ENCODE measurements at places on chromosomes 2 and 18.

GRCh38 chr2:54081574-54081973, 33.8 kb upstream of the ACYP2 start:
- no peak for DNase-seq

DNA sequence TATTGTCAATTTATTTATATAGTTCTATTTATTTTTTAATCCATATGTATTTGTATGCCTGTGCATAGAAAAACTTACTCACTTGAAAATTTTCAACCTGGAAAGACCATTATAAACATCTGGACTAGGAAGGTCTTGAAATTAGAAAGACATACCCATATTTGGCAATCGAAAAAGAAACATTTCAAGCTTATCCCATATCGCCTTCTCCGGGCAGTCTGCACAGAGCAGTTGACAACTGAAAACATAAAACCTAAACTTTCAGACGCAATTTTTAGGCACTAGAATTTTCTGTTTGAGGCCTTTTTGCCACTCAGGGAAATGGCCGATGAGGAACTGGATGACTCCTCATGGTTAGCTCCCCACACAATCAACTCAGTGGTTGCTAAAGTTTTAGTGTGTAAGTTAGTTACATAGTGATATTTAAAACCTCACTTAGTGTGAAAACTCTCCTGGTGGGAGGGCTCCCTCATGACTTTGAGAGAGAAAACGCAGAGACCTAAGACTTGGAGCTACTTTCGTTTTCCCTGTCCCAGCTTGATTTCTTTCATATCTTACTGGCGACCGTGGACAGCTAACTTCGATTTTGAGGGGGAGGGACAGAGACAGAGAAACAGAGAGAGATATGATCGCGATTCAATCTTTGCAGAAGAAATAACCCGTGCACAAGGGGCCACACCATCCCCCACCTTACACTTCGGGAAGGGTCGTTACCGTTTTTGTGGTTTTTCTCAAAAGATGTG, 3.2 kb upstream of the HOXD12 start:
- no peak for DNase-seq

- no peak for DNase-seq
Observed at GRCh38 chr2:3952866-3953516, 249.6 kb downstream of the DCDC2C start.

- DNase-seq: no peak
Observed at GRCh38 chr2:146229508-146230155, 1615.2 kb upstream of the ACVR2A start.

DNA sequence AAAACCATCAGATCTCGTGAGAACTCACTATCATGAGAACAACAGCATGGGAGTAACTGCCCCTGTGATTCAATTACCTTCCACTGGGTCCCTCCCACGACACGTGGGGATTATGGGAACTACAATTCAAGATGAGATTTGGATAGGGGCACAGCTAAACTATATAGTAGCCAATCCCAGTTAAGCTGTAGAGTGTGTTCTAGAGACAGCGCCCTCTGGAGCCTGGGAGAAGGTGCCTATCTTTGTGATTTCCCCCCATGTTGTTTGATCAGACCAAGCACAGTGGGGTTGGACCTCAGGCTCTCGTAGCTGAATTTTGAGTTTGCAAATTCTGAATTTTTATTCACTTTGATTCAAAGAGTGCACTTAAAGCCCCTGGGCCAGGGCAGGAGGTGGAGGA, 108.2 kb upstream of the TWIST2 start:
- no peak for DNase-seq

DNA sequence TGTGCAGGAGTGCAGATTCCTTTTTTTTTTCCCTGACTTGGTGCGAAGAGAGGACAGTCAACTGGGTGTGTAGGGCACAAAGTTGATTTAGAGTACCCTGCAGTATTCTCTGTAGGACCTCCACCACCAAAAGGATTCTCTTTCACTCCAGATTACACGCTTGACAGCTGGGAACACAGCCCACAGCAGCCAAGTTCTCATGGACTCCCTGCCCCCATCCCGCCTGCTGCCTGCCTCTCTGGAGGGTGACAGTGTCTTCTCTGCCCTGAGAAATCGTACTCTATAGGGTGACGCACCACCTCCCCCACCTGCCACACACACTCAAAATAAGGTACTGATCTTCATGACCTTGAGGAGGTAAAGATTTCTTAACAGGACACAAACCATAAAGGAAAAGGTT, 26.6 kb upstream of the IHH start:
- DNase-seq: peak; percentile 15

GRCh38 chr18:2304378-2305175, 266.7 kb downstream of the METTL4 start:
- no peak for DNase-seq

DNA sequence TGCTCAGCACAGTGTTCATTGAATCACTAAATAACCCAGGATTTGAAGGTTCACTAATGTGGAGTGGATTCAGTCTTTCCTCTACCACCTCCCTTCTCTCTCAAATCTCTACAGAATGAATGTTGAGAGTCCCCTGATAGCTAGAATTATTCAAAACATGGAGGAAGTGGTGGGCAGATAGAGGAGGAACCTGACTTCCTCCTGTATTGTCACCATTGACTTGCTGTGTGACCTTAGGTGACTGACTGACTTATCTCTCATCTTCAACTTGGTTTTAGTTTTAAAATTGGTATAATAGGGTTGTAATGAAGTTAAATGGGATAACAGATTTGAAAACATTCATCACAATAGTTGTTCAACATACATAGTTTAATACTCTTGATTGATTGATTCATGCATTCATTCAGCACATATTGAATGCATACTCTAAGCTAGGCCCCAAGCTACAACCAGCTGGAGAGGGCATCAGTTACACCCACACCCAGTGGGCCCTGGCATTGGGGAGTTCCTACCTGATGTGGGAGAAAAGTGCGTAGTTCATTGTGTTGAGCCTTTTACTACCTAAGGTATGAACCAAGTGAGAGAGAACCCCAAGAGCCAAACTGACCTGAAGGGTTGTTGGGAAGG, 96.0 kb downstream of the WDR7 start:
- no peak for DNase-seq

- DNase-seq: no peak
Observed at GRCh38 chr18:50839341-50839740, 19.5 kb upstream of the MRO start.

DNA sequence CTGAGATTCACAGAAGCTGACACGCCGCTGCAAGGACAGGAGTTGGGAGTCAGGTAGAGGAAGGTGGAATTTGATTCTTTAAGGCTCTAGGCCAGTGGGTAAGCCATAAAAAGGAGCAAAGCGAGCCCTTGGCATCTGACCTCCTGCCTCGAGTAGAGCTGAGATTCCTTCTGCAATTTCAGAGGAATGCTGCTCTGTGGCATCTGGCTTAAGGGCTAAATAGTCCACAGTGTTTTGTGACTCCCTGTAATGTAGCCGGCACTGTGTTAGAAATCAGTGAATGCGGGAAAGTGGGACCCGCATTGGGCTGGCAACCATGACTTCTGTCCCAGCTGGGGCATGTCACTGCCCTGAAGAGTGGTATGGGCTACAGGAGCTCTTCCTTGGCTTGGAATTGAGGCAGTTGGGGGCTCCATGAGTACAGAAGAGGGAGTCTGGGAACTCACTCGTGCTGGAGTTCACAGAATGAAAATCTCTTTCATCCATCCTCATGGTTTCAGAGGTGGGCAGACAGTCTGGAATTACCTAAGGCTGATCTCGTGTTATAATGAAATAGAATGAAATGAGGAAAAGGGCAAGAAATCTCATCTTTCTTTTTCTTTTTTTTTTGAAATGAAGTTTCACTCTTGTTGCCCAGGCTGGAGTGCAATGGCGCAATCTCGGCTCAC, 12.7 kb upstream of the MYCN start:
- DNase-seq: no peak

DNA sequence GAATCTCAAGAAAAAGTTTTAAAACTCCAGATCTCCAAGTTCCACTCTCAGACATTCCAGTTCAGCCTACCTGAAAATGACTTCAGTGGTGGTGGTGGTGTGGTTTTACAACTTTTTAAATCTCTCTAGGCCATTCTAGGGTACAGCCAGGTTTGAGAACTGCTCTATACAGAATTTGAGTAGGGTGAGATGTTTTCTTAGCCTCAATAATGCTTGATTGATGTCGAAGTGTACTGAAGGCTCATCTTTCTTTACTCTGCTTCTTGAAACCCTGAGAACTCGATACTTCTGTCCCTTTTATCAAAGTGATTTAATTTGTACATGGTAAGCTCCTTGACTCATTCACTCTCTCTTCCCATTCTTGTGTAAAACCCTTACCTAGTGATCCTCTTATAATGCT, 143.8 kb downstream of the FAM124B start:
- DNase-seq: no peak

- no peak for DNase-seq
Observed at GRCh38 chr2:73736378-73736777, 767 bp downstream of the TPRKB start.

- DNase-seq: no peak
Observed at GRCh38 chr18:9684881-9685614, 23.1 kb upstream of the RAB31 start.

- DNase-seq: no peak
Observed at GRCh38 chr2:136750065-136750464, 15.3 kb upstream of the THSD7B start.

- no peak for DNase-seq
Observed at GRCh38 chr2:178110681-178111080, 1.6 kb upstream of the RBM45 start.

GRCh38 chr2:2808551-2809058, 477.5 kb upstream of the MYT1L start:
- peak; percentile 8 for DNase-seq

DNA sequence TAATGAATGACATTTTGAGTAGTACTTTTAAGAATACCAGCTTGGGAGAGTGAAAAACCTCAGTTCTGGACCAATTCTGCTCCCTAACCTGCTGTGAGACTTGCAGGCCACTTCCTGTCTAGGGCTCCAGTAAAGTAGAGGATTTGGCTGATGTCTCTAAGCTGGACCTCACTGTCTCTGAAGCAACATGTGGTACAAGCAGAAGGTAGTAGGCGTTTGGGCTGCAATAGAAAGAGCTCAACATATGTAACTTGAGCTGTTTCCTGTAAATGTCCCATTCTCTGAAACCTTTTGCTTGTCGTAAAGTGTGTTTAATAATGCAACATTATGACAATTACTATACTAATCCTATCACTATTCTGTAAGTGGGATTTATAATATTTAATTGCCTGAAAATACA, 213.1 kb downstream of the MYO3B start:
- no peak for DNase-seq

GRCh38 chr2:218870984-218871344, 9.7 kb upstream of the WNT10A start:
- DNase-seq: peak; percentile 45

GRCh38 chr2:162085090-162085891, 11.3 kb upstream of the DPP4 start:
- no peak for DNase-seq

Data from head of caudate nucleus (tissue), 42 donors.